ENCODE measurements at places on chromosomes 6 and 20.

DNA sequence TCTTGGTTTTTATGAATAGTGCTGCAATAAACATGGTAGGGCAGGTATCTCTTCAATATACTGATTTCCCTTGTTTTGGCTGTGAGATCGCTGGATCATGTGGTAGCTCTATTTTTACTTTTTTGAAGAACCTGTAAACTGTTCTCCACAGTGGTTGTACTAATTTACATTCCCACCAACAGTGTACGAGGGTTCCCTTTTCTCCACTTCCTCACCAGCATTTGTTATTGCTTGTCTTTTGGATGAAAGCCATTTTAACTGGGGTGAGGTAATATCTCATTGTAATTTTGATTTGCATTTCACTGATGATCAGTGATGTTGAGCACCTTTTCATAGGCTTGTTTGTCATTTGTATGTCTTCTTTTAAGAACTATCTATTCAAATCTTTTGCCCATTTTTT, 8.0 kb upstream of the ARG1 start:
- DNase-seq, result no peak

- DNase-seq, result no peak
Measured at GRCh38 chr20:62742550-62742949, 33.9 kb downstream of the NTSR1 start.

- no peak for DNase-seq
Measured at GRCh38 chr6:92109956-92110355, 1309.4 kb downstream of the EPHA7 start.

- no peak for DNase-seq
Measured at GRCh38 chr6:63864061-63864460, 228.5 kb downstream of the PHF3 start.

- DNase-seq, result no peak
Measured at GRCh38 chr6:105988812-105989577, 97.1 kb upstream of the PRDM1 start.

- no peak for DNase-seq
Measured at GRCh38 chr6:87817183-87817582, 115.2 kb upstream of the AKIRIN2 start.

DNA sequence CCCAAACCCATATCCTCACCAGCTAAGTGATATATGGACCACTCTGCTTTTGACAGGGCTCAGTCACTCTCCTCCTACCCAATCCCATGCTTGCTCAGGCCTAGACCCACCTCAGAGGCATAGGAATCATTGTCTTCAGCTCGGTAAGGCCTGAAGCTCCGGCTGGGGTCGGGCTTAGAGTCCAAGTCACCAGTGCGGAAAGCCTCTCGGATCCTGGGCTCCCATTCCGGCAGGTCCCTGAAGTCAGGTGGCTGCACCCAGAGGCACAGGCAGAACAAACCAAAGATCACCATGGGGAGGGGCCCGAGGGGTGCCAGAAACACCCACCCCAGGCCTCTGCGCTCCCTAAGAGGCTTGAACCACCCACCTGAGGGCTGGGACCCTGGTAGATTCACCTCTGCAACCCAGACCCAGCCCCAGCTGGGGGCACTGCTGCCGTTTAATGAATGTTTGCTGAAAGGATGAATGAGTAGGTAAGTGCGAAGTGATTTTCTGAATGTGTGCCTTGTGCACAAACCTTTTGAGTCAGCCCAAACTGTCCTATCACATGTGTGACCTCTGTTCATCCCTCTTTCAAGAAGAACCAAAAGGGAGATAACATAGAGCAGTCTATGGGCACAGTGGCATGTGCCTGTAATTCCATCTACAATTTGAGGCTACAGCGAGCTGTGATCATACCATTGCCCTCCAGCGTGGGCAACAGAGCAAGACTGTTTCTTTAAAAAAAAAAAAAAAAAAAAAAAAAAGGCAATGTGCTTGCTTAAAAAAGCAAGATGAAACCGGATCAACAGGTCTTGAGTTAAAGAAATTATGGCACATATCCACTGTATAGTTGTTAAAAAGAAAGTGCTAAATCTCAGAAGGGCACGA, 39.3 kb upstream of the DSN1 start:
- no peak for DNase-seq

DNA sequence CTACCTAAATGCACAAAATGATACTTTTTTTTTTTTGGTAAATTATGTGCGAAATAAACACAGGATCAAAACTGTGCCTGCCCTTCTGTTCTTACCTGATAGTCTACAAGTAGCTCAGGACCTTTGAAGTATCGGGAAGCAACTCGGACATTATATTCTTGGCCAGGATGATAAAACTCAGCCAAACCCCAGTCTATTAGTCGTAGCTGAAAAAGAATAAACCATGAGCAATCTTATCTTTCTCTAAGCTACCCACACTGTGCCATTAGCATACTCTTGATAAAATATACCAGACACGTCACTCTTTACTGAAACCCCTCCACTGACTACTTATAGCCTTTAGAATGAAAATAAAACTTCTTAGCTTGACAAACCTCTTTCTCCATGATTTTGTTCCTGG, 29.8 kb upstream of the TBC1D20 start:
- no peak for DNase-seq

GRCh38 chr6:128370072-128370471, 150.3 kb downstream of the PTPRK start:
- no peak for DNase-seq

- DNase-seq, result no peak
Measured at GRCh38 chr6:56399672-56400263, 152.4 kb upstream of the COL21A1 start.

GRCh38 chr6:135043846-135044245, 10.8 kb downstream of the HBS1L start:
- DNase-seq, result no peak
